Gastroesophageal sphincter (tissue), 4 donors: ENCODE measurements at places on chromosomes 5 and 9. TPM values are rescaled to one million over a fixed set of nuclear protein-coding genes. Genes with fewer than 3 reads are reported as not detected.

GRCh38 chr5:21680196-21680595 is 1172.9 kb downstream of the CDH12 start:
- ATAC-seq = no peak

- ATAC-seq = peak; percentile 61
Measured at GRCh38 chr9:134732392-134733110, 90.9 kb downstream of the COL5A1 start.

DNA sequence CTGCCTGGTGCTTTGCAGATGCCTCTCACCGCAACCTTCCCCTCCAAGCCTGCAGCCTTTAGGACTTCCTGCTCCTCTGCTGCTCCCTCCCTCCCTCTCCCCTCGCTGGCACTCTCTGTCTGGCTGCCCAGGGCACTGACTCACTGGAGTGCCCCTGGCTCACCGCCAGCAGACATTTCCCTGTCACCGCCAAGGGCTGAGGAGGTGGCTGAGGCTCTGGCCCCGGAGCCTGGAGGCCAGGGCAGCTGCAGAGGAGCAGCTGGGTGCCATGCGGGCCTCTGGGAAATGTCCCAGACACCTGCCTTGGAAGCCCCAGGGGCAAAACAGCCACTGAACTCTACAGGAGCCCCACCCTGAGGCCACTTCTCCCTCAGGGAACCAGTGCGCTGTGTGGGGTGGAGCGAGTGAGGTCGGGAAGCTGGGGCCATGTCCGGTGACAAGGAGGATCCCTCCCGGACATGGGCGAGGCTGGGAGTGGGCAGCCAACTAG is 53.4 kb downstream of the TENT4A start:
- peak; percentile 85 for ATAC-seq

DNA sequence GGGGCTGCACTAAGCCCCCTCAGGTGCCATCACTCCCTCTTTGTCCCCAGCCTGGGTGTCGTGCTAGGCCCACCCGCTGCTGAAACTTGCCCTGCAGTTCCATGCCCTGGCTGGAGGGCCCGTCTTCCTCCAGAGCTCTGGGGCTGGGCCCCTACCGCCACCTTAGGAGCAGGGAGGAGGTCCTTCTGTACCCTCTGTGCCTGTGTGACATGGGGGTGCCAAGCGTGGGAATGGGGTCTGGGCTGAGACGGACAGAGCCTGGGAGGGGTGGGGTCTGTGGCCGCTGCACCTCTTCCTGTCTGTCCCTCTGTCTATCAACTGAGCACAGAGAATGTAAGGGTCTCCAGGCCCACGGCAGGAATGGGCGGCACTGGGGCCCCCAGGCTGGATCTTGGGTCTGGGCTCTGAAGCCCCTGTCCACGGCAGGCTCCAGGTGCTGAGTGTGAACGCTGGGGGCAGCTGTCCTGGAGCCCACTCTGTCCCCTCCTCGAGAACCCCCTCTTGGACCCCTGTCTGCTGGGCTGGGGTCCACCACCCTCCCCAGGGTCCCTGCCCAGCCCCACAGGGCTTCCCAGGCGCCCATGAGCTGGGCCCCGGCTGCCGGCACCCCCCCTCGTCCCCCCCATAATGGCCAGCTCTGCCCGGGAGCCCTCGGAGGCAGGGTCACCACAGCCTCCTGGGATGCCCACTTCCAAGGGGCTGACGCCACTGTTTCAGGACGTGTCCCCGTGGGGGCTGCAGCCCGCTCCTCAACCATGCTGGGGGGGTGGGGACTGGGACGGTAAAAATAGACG is 15.8 kb upstream of the NRARP start:
- ATAC-seq = no peak

- ATAC-seq = no peak
Measured at GRCh38 chr5:99901972-99902371, 633.2 kb upstream of the FAM174A start.

- no peak for ATAC-seq
Measured at GRCh38 chr5:14824499-14824898, 47.1 kb downstream of the ANKH start.

GRCh38 chr5:115772731-115773475 is 43.6 kb downstream of the CDO1 start:
- ATAC-seq = no peak

DNA sequence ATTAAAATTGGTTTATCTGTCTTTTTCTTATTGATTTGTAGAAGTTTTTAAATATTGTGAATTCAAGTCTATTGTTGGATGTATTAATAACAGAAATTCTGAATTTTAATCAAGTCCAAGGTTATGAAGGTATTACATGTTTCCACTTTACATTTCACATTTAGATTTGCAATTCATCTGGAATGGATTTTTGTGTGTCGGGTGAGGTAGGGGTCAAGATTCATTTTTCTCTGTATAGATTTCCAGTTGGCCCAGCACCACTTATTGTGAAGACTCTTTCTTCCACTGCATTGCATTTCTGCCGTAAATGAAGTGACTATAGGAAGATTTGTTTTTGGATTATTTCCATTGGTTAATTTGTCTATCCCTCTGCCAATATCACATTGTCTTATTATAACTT is 35.5 kb upstream of the DMRT2 start:
- ATAC-seq = no peak

- no peak for ATAC-seq
Measured at GRCh38 chr9:81460693-81461092, 228.7 kb downstream of the TLE1 start.

GRCh38 chr9:126097679-126098078 is 228.9 kb upstream of the MVB12B start:
- ATAC-seq = peak; percentile 16

DNA sequence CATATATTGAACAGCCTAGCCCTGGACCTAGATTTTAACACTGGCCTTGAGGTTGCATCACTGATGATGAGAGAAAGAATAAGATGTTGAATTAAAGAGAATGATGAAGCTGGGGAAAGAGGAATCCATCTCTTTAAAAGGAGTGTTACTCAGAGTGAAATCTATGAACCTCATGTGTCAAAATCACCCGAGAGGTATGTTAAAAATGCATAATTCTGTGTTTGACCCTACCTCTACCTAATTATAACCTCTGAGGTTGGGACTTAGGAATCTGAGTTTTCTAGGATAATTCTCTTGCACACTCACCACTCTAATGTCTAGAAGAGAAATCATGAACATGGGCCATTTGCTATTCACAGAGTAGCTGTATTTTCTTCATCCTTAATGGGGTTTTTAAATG is 479.4 kb downstream of the ENC1 start:
- no peak for ATAC-seq

DNA sequence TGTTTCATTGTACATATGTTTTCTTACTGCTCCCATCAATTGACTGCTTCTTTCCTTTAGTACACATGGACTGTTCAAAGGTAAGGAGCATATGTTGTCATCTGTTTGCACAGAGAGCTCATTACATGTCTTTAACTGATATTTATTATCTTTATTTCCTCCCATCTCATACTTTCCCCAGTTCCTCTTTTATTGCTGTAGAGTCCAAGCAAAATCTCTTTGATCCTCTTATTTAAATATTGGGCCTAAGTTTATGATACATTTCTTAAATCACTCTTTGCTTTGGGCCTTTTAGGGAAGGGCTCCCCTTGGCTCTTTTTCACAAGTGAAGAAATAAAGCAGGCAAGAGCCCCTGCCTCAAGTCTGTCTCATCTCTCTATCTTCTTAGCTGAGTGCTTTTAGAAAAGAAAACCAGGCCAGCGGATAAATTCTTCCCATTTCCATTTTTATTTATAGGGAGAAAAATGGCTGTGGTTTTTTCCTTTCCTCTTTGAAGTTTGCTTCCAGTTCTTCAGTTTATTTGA is 152.4 kb downstream of the DOCK2 start:
- no peak for ATAC-seq

- no peak for ATAC-seq
Measured at GRCh38 chr5:53956196-53956595, 354.2 kb downstream of the ARL15 start.

The FAM13B gene
- total RNA-seq = 90.1 TPM

The ADGRD2 gene
- not detected for total RNA-seq

The RUSC2 gene
- 55.6 TPM for total RNA-seq

The ARHGEF39 gene
- total RNA-seq = 2.2 TPM

The OGN gene
- total RNA-seq = 101 TPM

The AHRR gene
- 1.7 TPM for total RNA-seq
